Vein endothelial cell (primary cell): ENCODE measurements at places on chromosomes 2 and 18. TPM values are rescaled to one million over a fixed set of nuclear protein-coding genes. Genes with fewer than 3 reads are reported as not detected.

The ABCB11 gene
- 0.57 and 0.98 TPM in 2 replicates for total RNA-seq

The LYG2 gene
- not detected in 2 replicates for total RNA-seq

The MOCOS gene
- 0.48 and 0.65 TPM in 2 replicates for total RNA-seq

The TNS1 gene
- total RNA-seq, result 25.7 and 35.3 TPM in 2 replicates

The WDR54 gene
- 32.2 and 36.9 TPM in 2 replicates for total RNA-seq

The REG3A gene
- total RNA-seq, result not detected in 2 replicates

The AMER3 gene
- not detected in 2 replicates for total RNA-seq

The CERKL gene
- total RNA-seq, result not detected in 2 replicates

The CD8B2 gene
- total RNA-seq, result not detected in 2 replicates

The MAIP1 gene
- total RNA-seq, result 25.7 and 26.1 TPM in 2 replicates

The GREB1 gene
- total RNA-seq, result 0.19 and 0.33 TPM in 2 replicates

The FSIP2 gene
- total RNA-seq, result 0.10 and 0.33 TPM in 2 replicates

The ALLC gene
- not detected in 2 replicates for total RNA-seq

The IWS1 gene
- total RNA-seq, result 36.6 and 38.4 TPM in 2 replicates

The GYPC gene
- total RNA-seq, result 120 and 147 TPM in 2 replicates

The ACKR3 gene
- total RNA-seq, result 11.8 and 16.4 TPM in 2 replicates

The ARHGAP28 gene
- total RNA-seq, result 18.9 and 25.6 TPM in 2 replicates

The SELENOI gene
- 12.1 and 23.3 TPM in 2 replicates for total RNA-seq

The RUFY4 gene
- 0.29 TPM in 1 of 2 replicates, not detected in the other for total RNA-seq

The HOXD12 gene
- not detected in 2 replicates for total RNA-seq

The MGAT4A gene
- 65.3 and 100 TPM in 2 replicates for total RNA-seq

The IGFBP5 gene
- 0.48 and 0.65 TPM in 2 replicates for total RNA-seq

The ST8SIA3 gene
- not detected in 2 replicates for total RNA-seq

The TDRD15 gene
- not detected in 2 replicates for total RNA-seq

The TEX44 gene
- total RNA-seq, result not detected in 2 replicates

The MYL1 gene
- not detected in 2 replicates for total RNA-seq

The MRO gene
- not detected in 2 replicates for total RNA-seq

The SPP2 gene
- not detected in 2 replicates for total RNA-seq

The LYG1 gene
- 0.98 TPM in 1 of 2 replicates, not detected in the other for total RNA-seq

The PLA2R1 gene
- 13.8 and 32.0 TPM in 2 replicates for total RNA-seq

The MCM6 gene
- total RNA-seq, result 13.4 and 17.8 TPM in 2 replicates

The RNF125 gene
- total RNA-seq, result 2.0 and 4.8 TPM in 2 replicates

The IL37 gene
- 0.19 TPM in 1 of 2 replicates, not detected in the other for total RNA-seq

The ASB18 gene
- total RNA-seq, result not detected in 2 replicates

The GRHL1 gene
- total RNA-seq, result 0.57 and 0.65 TPM in 2 replicates

The STARD6 gene
- total RNA-seq, result 0.29 and 0.33 TPM in 2 replicates

The RAB1A gene
- total RNA-seq, result 77.1 and 80.0 TPM in 2 replicates

The LIMS1 gene
- total RNA-seq, result 592 and 596 TPM in 2 replicates

The TUBB8B gene
- total RNA-seq, result not detected in 2 replicates

The COLEC12 gene
- 4.2 and 8.2 TPM in 2 replicates for total RNA-seq

The VWA3B gene
- total RNA-seq, result not detected in 2 replicates

The R3HDM1 gene
- 11.8 and 17.5 TPM in 2 replicates for total RNA-seq
